ENCODE measurements at places on chromosomes 5 and 9.

DNA sequence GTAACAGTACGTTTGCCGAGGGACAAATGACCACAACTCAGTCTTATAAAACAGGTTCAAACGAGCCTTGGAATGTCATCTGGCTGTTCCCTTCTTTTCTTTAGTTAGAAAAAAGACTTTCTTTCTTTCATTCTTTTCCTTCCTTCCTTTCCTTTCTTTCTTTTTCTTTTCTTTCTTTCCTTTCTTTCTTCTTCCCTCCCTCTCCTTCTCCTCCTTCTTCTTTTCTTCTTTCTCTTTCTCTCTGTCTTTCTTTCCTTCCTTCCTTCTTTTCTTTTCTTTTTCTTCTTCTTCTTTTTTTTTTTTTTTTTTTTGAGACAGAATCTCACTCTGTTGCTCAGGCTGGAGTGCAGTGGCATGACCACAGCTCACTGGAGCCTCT, 9.7 kb upstream of the LAMC3 start:
- DNase-seq = no peak

DNA sequence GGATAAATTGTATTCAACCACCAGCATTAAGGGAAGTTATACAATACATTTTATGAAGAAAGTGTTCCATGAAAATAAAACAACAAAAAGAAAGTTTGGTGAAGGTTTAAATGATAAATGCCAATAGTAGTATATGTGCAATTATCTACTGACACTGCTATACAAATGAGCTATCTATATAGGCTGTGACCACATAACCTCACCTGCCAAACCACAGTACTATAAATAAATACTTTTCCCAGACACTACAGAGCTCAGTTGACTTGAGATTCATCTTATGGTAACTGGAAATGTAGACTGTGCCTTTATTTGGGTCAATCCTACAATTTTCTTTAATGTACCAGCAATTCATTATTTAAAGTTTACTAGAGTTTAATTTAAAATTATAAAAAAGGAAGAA, 81.0 kb upstream of the CCDC152 start:
- DNase-seq = no peak

DNA sequence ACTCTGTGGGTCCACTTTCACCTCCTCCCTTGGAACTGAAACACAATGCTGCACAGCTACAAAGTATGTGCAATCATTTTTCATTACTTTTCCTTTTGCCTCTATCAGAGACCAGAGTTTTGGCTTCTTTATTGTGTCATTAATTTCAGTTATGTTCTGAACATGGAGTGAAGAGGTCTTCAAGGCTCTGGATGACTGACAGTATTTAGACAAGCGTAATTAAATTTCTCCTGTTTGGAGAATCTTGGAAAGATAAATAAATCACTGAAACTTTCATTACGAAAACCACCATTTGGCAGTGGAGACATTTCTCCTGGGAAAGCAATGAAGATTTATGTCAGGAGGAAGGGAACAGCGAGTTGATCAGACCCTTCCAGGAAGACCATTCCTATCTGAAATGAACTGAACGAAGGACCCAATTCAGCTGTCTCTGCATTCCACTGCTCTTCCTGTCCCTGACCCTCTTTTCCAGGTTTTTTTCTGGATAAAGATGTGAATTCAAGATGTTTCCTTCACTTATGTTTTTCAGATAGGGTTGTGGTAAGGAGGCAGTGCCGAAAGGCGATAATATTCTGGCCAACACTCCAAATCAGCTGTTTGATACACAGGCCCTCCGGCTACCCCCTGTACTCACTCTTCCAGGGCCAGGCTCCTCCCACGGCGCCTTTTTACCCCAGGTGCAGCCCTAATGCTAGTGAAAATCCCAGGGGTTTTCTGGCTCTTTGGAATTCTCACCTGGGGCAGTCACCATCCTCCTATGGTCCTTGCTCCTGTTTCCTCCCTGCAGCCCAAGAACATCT, 77.2 kb upstream of the OSMR start:
- no peak for DNase-seq

GRCh38 chr5:71832812-71833715, 114.0 kb downstream of the CARTPT start:
- DNase-seq = no peak

GRCh38 chr9:137688725-137689124, 69.9 kb downstream of the EHMT1 start:
- DNase-seq = no peak

DNA sequence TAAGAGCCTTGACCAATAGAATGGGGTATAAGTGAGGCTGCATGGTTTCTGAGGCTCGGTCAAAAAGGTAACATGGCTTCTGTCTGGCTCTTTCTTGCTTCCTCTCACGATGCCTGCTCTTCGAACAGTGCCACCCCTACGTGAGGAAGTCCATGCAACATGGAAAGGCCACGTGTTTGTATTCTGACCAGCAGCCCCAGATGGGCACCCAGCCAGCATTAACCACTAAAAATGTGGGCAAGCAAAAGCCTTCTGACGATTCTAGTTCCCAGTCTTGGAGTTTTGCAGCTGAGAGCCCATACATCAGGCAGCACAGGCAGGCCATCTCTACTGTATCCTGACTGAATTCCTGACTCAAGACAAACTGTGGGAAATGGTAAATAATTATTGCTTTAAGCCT, 24.2 kb upstream of the NREP start:
- DNase-seq = no peak

DNA sequence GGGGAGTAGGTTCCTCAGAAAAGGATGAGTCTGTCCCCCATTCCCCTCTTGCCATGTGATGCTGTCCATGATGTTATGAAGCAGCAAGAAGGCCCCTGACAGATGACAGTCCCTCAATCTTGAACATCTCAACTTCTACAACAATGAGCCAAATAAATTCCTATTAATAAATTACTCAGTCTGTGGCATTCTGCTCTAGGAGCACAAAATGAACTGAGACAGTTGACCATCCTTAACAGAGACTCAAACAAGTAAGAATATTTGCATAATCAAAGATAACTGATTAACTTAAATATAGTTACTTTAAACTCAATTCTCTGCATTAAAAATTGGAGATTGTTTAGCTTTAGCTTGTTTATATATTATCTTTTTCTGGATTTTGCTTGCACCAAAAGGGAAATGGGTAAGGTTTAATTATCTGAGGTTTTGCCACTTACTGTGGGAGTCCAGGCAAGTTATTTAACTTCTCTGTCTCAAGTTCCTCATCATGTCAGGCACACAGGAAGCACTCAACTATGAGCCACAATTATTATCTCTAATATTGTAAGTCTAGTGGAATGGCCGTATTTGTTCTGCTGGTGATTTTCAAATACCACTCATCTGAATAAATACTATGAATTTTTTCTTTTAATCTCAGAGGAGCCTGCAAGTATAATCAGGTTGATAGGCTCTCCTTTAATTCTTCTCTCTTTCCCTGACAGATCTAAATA, 162.9 kb downstream of the TSSK1B start:
- no peak for DNase-seq

DNA sequence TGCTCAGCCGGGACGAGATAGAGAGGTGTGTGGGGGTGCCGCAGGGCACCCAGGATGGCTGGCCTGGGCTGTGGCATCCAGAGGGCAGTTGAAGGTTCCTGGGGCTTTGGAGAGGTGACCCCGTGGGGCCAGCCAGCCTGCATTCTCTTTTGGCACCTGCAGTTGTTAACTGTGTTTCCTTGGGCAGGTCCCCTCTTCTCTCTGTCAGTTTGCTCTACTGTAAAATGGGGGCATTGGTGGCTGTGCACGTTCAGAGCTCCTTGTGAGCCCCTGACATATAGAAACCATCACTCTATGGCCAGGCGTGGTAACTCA, 8.5 kb downstream of the ZDHHC12 start:
- DNase-seq = no peak
